ENCODE measurements at places on chromosomes 7 and 10.

DNA sequence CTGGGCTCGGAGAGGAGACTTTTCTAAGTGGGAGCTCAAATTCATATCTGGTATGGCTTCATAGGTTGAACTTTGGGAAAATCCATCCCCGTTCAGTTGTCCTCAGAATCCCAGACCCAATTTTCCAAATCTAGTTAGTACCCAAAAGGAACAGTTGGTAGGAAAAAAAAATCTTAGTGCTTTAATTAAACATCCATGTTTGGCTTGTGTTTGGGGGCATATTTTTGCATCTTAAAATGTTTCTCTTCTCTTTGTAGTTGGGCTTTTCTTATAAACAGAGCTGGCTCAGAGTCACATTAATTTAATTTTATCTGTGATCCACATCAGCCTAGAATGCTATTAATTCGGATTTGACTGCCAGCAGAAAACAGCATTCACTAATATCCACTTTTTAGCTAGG is 165.9 kb downstream of the BUB3 start:
- no peak for DNase-seq

- no peak for DNase-seq
Observed at GRCh38 chr10:122325235-122325634, 49.3 kb upstream of the PLEKHA1 start.

GRCh38 chr7:1536743-1537534 is 6.4 kb downstream of the MAFK start:
- peak; percentile 87 for DNase-seq

DNA sequence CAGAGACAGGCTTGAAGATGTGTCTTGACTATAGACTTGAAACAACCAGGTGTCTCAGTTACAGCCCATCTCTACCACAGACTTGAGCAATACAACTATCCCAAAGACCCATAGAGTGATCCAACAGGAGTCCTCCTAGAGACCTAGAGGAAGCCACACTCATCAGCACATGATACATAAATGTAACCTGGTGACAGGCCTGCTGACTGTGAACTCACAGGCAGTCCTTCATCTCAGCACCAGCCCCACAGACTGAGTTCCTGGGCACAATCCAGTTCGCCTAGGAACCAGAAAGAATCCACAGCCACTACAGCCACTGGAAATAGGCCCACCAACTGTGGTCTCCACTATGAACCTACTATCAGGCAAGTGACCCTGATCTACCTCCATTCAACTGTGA is 121.3 kb downstream of the MACC1 start:
- DNase-seq = no peak

DNA sequence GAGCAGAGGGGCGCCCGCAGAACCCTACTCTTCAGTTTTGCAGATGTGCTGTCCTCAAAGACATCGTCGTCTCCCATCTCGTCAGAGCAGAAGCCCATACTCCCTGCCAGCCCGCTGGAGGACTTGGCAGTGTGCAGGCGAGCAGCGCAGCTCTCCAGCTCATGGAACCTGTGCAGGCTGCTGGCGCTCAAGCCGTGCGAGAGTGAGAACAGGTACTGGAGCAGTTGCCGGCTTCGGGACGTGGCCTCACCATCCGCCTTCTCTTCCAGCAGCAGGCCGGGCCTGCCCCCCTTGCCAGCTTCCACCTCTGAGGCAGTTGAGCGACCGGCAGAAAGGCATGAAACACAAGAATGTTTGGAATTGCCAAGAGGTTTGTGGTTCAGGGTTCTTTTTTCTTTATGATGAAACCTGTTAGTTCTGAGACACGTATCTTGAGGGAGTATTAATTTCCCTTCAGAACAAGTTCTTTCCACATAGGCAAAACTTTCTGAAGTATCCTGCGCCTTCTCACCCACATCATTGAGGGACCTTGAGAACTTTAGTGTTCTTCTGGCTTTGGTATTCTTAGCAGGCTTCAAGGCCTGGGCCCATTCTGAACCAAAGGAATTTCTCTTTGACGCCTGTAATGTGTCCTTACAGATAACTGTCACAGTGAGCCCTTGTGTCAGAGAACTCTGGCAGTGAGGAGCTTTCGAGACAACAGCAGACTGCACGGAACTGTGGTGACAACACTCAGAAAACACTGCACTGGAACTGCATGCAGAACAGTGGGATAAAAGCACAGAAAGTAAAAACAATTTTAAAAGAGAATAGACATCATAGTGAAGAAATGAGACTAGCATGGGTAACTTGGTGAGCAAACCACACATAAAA is 89.5 kb downstream of the ALOX5 start:
- no peak for DNase-seq

GRCh38 chr7:119415682-119416081 is 857.3 kb upstream of the KCND2 start:
- no peak for DNase-seq

DNA sequence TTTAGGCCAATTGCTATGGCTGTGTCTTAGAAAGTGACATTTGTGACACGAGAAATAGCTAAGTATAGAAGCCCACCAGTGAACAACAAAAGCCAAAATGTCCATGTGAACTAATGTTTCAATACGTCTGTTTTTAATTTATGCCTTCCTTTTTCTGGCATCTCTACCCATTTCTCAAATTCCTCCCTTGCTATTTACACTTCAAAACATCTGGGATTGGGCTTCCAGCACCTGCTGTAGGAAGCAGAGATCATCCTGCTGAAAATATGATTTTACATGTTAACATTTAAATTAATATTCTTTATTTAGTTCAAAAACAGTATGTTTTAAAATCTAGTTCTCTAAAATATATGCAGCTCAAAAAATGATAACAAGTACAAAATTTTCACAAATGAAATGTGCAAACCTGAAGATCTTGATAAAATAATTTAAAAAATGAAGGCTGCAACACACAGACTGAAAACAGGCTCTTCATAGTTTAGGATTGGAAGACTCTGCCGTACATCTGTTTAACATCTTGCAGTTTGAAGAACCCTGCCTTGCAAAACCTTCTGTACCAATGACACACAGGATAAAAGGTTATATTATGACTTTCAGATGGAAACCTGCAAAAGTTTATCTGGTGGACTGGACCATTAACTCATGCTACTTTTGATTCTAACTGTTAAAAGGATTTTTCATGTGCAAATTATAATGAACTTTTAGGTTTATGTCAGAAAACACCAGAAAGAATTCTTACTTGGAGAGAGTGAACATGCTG is 408.4 kb downstream of the SUGCT start:
- no peak for DNase-seq

GRCh38 chr10:6542999-6543430 is 37.1 kb downstream of the PRKCQ start:
- no peak for DNase-seq

DNA sequence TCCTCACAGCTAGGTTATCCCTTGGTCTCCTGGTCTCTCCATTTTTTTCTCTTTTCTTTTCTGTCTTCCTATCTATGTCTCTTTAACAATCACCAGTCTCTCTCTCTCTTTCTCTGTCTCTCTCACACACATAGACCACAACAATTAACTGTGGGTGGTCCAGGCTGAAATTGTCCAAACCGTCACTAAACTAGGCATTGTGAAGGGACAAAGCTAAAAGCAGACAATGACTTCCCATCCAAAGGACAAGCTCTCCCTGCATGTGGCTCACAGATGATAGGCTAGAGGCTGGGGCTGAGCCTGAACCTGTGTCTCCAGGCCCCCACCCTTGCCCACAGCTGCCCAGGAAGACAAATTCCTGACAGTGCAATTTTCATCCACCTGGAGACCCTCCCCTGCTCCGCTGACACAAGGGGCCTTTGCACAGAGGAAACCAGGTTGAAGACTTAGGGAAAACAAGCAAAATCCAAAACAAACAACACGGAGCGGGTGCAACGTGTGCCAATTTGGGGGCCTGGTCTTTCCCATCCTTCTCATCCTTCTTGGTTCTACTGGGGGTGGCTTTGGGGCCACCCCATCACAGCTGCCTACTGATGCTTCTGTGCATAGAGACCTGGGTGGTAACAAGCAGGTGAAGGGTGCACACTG is 755.4 kb downstream of the GRID1 start:
- no peak for DNase-seq

GRCh38 chr7:107100824-107101223 is 56.3 kb downstream of the PRKAR2B start:
- no peak for DNase-seq

DNA sequence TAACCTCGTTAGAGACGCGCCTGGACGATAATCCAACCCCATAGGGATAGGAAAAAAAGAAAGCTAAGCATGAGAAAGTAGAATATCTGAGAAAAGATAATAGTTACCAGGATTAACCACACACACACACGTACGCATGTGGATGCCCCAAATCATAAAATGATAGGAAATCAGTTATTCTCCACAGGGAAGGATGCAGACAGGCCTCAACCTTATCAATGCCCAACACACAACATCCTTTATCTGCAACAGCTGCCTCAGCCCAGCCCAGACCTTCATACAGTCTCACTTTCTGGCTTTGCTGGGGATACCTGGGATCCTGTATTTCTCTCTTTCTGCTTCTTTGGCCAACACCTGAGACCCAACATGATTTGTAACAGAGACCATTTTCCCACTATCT is 123.0 kb downstream of the NOC3L start:
- no peak for DNase-seq

GRCh38 chr10:34618611-34619010 is 196.5 kb downstream of the PARD3 start:
- DNase-seq = no peak

- DNase-seq = no peak
Observed at GRCh38 chr7:85102813-85103350, 84.0 kb downstream of the SEMA3D start.

GRCh38 chr10:48594371-48594770 is 10.5 kb downstream of the ARHGAP22 start:
- DNase-seq = no peak

DNA sequence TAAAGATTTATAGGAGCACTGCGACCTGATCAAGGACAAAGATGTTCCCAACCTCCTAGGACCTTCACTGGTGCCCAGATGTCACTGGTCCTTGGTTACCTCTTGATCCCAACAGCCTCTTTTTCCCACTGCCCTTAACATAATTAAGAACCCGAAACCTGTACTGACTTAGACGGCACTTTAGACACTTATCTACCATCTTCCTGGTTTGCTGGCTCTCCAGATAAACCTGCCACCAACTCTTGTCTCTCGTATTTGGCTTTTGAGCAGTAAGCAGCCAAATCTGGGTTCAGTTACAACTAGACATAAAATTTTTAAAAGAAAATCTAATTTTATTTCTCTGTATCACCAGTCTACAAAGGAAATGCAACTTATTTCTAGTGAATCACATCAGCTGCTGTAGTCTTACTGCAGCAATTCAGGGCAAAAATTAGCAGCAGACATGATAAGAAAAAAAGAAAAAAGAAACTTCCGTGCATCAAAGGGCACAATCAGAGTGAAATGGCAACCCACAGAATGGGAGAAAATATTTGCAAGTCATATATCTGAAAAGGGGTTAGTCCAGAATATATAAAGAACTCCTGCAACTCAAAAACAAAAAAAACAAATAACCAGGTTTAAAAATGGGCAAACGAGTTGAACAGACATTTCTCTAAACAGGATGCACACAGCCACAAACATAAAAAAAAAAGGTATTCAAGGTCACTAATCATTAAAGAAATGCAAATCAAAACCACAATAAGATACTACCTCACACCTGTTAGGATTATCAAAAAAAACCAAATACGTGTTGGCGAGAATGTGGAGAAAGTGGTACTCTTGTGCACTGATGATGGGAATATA is 9.4 kb downstream of the ASB13 start:
- no peak for DNase-seq

GRCh38 chr7:149750122-149750845 is 23.1 kb downstream of the ZNF467 start:
- DNase-seq = no peak

- no peak for DNase-seq
Observed at GRCh38 chr10:31131251-31131650, 99.6 kb upstream of the ZNF438 start.

- DNase-seq = no peak
Observed at GRCh38 chr10:95305606-95306317, 15.0 kb upstream of the PDLIM1 start.

- DNase-seq = no peak
Observed at GRCh38 chr10:95312257-95312656, 21.5 kb upstream of the PDLIM1 start.

- DNase-seq = no peak
Observed at GRCh38 chr7:17502213-17503060, 204.0 kb downstream of the AHR start.

DNA sequence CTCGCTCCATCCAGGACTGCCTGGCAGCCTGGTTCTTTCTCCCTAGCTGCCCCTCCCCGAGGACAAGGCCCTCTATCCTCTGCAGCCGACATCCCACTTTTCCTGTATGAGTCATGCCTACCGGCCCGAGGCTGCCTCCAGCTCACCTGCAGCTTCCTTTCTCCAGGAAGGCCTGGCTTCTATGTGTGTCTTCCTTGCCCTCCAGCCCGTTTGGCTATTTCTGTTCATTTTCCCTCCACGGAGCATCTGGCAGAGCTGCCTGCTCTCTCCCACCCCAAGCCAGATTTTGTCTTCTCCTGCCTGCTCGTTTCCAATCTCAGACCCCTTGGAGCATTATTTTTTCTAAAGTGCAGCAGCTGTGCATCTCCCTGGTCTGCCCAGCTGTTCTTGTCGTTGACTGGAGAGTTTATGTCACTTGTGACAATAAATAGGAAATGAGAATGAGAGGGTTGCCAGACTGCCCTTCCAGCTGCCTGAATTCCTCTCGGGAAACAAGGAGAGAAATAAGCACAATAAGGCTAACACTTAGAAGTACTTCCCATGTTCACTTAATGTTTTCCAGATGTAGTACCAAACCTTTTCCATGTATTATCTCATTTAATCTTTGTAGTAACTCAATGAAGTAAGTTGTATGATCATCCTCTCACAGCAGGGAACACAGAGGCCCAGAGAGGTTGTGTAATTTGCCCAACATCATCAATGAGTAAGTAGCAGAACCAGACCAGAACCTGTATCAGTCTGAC is 19.7 kb downstream of the UBTD1 start:
- no peak for DNase-seq

DNA sequence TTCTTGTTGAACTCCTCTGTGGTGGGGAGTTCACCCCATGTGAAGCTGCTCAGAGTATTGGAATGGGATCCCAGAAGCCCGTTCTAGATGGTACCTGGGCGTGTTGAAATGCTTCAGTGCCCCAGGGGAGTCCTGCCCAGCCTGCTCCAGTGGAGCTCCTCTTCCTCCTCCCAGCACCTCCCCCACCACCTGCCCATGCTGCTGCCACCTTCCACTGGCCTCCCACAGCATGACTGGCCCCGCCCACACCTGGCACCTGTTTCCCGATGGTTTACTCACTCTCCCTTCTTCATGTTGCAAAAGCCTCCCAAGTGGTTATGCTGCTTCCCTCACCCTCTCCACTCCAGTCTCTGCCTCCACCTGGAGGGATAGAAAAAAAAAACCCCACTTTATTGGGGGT is 32.2 kb upstream of the PCBD1 start:
- peak; percentile 67 for DNase-seq

DNA sequence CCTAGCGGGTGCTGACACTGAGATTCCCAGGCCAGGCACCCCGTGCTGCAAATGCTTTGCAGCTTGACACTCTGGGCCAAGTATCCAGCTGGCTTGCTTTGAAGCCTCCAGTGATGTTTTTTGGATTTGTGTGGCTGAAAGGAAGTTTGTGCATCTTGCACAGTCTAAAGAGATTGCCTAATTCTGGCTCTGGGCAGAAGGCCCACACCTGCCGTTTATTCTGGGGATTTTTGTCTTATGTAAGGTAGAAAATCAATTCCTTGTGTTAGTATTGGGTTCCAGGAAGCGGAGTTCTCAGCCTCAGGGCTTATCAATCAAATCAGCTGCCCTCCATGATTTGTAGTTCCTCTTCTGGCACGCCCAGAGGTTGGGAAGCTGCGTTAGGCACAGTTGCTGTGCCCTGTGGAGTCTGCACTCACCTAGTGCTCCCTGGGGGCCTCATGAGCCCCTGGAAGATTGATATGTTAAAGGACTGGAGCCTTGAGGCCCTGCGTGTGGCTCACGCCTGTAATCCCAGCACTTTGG is 8.4 kb upstream of the PURB start:
- no peak for DNase-seq

Measured in left colon (tissue), 2 donors.